Activated CD4-positive, alpha-beta T cell treated with anti-CD3 and anti-CD28 coated beads for 4 hours (primary cell): ENCODE measurements at places on chromosomes 16 and 17.

GRCh38 chr17:46109603-46110189 is 83.5 kb downstream of the KANSL1 start:
- DNase-seq = no peak

DNA sequence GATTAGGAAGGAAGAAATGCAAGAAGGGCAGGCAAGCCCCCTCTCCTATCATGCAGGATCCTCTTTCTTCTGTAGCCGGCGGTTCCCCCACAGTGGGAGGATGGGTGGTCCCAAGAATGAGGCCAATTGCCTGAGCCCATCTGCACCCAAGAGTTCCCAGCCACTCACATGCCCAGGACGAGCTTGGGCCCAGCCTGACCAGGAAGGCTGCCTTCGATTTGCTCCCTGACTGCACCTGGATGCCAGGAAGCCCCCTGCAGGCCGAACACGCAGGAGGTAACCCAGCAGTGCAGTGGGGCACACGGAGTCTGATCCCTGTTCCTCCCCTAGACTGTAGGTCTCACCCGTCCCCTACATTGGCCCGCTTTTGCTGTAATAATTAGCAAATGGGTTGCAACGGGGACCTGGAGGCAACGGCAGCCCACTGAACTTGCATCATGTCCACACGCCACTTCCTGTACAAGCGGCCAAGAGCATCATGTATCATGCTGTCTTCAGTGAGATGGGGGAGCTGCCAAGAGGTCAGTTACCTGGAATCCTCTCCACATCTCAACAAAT is 67.5 kb downstream of the AMFR start:
- DNase-seq = no peak

- no peak for DNase-seq
These were observed 40.7 kb downstream of the VAC14 start for GRCh38 chr16:70760221-70760620.

- DNase-seq = no peak
These were observed 32.6 kb downstream of the LMF1 start for GRCh38 chr16:938136-938535.

- peak; percentile 57 for DNase-seq
These were observed 54.5 kb downstream of the TUBD1 start for GRCh38 chr17:59838052-59838916.

GRCh38 chr16:30738984-30739951 is 9.0 kb upstream of the PHKG2 start:
- no peak for DNase-seq

GRCh38 chr17:19769946-19770652 is 22.0 kb upstream of the ALDH3A1 start:
- DNase-seq = no peak
